ENCODE measurements at places on chromosomes 7 and 10.

DNA sequence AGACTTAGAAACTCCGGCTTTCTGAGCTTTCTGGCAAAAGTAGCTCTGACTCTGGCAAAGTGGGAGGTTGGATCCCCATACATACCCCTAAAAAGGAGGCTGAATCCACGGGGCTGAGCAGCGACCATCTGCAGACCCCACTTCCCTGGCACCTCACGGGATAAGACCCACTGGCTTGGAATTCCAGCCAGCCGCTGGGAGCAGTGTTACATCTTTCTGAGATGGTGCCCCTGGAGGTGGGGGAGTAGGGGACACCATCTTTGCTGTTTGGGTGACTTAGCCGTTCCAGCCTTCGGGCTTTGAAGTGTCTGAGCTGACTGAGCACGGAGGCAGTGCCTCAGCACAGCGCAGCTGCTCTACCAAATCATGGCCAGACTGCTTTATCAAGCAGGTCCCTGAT lies 45.0 kb upstream of the GRM3 start:
- DNase-seq: no peak

GRCh38 chr7:139703487-139704307 lies 74.1 kb downstream of the HIPK2 start:
- DNase-seq: no peak

DNA sequence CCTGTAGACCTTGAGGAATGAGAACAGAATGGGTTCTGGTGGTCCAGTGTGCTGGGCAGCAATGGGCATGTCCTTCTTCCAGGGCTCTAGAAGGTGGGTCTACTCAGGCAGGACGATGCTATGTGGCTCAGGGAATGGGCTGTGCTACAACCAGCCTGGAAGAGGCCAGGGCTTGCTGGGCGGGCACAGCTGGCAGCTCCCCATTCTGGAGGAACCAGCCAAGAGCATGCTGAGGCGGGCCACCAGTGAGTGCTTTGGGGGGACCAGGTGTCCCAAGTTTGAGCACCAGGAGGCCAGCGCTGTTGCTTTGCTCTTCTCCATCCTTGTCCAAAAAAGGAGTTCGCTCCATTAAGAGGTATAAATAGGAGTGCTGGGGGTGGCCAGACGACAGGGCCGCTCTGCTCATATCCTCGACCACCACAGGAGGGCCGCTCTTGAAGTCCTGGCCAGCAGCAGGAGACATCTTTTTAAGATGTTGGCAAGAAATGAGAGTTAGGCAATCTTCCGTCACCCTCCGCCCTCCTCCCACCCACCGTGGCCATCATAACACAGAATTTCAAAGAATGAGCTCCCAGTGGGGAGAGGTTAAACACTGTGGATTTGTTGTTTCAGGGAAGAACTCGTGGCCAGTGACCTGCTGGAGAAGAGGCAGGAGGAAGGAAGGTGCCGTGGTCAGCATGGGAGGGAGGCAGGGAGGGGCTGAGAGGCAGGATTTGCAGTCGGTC lies 141.3 kb downstream of the GRK5 start:
- DNase-seq: no peak

GRCh38 chr7:106592282-106593027 lies 68.5 kb downstream of the CCDC71L start:
- no peak for DNase-seq

- DNase-seq: no peak
Measured at GRCh38 chr7:1800902-1801301, 130.8 kb downstream of the ELFN1 start.
